Airway epithelial cell (primary cell): ENCODE measurements at places on chromosomes 2 and 18. TPM values are rescaled to one million over a fixed set of nuclear protein-coding genes. Genes with fewer than 3 reads are reported as not detected.

Gene DDX18
- 38.1 and 43.4 TPM in 2 replicates for total RNA-seq

Gene DYNAP
- total RNA-seq = 0.14 TPM in 1 of 2 replicates, not detected in the other

Gene EVX2
- total RNA-seq = not detected in 2 replicates

Gene SCN9A
- total RNA-seq = 0.42 and 0.71 TPM in 2 replicates

Gene CRACDL
- total RNA-seq = 2.6 and 3.6 TPM in 2 replicates

Gene SULT1C2
- total RNA-seq = not detected in 2 replicates

Gene KCNIP3
- 0.23 and 0.99 TPM in 2 replicates for total RNA-seq

Gene PROM2
- 36.2 and 53.7 TPM in 2 replicates for total RNA-seq

Gene MC5R
- not detected in 2 replicates for total RNA-seq

Gene DCC
- not detected in 2 replicates for total RNA-seq

Gene DNPEP
- total RNA-seq = 35.7 and 41.8 TPM in 2 replicates

Gene SLC16A14
- total RNA-seq = 2.4 and 3.7 TPM in 2 replicates

Gene RGPD3
- 0.09 and 0.14 TPM in 2 replicates for total RNA-seq

Gene CEP192
- total RNA-seq = 13.5 and 16.1 TPM in 2 replicates

Gene GKN1
- not detected in 2 replicates for total RNA-seq

Gene ABCB11
- 0.07 and 0.28 TPM in 2 replicates for total RNA-seq

Gene CGREF1
- total RNA-seq = 0.70 and 3.2 TPM in 2 replicates

Gene CDH2
- 0.56 and 1.3 TPM in 2 replicates for total RNA-seq

Gene SLC8A1
- 1.1 TPM in 2 replicates for total RNA-seq

Gene ERFE
- total RNA-seq = 0.56 and 2.0 TPM in 2 replicates

Gene SCN1A
- not detected in 2 replicates for total RNA-seq

Gene ONECUT2
- under 0.01 TPM in 2 replicates for total RNA-seq

Gene ADRA2B
- 0.09 TPM in 1 of 2 replicates, not detected in the other for total RNA-seq

Gene SLC4A3
- total RNA-seq = 5.9 and 6.5 TPM in 2 replicates

Gene COLEC12
- not detected in 2 replicates for total RNA-seq

Gene TWIST2
- 10.0 and 14.7 TPM in 2 replicates for total RNA-seq

Gene IMPACT
- total RNA-seq = 24.1 and 34.1 TPM in 2 replicates

Gene IL36RN
- 9.6 and 11.6 TPM in 2 replicates for total RNA-seq

Gene C2orf66
- total RNA-seq = 0.09 and 0.56 TPM in 2 replicates
